ENCODE measurements at places on chromosomes 3 and 15.

- DNase-seq: no peak
Observed at GRCh38 chr15:61090386-61091288, 138.5 kb downstream of the RORA start.

DNA sequence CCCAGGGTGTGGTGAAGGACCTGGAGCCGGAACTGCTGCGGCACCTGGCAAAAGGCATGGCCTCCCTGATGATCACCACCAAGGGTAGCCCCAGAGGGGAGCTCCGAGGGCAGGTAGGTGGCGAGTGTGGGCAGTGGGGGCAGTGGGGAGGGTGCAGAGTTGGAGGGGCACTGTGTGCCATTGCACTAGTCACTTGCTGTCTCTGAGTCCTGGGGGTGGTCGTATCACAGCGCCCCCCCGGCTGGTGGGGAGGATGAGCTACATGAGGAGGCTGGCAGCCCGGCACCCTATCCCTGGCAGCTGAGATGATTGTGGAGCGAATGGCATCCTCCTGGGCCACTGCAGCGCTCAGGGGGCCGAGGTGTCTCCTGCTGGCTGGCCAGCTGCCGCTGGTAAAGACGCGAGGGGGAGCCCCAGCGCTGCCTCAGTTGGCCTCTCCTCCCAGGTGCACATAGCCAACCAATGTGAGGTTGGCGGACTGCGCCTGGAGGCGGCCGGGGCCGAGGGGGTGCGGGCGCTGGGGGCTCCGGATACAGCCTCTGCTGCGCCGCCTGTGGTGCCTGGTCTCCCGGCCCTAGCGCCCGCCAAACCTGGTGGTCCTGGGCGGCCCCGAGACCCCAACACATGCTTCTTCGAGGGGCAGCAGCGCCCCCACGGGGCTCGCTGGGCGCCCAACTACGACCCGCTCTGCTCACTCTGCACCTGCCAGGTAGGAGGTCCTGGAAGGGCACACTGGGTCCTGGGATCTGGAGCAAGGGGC lies 6.4 kb downstream of the CHRD start:
- DNase-seq: no peak

DNA sequence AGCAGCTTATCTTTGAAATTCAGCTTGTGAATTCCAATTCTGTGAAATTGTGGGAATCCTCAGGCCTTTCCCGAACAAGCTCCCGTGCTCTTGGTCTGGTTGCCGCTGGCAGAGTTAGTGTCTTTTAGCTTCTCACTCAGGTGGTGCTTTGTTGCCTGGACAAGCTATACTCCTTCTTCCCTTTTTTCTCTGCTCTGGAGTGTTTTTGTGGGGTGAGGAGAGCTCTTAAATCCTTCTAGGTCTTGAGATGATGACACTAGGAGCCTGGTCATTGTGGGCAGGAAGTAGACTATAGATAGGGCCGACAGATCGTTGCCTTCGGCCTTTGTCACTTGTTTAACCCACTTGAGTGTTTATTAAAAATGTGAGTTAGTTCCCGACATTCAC lies 93.8 kb downstream of the SLCO3A1 start:
- DNase-seq: no peak

DNA sequence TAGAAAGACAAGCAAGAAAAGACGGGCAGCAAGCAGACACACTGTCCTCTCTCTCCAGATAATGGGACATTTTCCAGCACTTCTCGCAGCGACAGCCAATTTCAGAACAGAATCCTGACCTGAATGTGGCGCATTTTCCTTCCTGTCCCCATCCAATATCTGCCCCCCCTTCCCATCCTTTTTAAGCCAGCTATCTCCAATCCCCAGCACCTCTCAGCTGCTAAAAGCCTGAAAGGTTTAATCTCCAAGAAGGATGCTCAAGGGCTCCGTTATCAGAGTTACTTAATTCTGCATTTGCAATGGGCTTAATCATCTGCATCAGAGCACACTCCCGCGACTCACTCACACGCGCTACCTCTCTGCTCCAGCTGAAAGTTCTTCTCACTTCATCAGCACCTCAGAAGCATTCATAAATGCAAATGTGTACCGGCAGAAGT lies 50.5 kb downstream of the SRGAP3 start:
- DNase-seq: no peak

- no peak for DNase-seq
Observed at GRCh38 chr15:65396283-65396964, 18.6 kb upstream of the IGDCC3 start.

GRCh38 chr15:90808517-90809235 lies 59.7 kb upstream of the FURIN start:
- DNase-seq: no peak

DNA sequence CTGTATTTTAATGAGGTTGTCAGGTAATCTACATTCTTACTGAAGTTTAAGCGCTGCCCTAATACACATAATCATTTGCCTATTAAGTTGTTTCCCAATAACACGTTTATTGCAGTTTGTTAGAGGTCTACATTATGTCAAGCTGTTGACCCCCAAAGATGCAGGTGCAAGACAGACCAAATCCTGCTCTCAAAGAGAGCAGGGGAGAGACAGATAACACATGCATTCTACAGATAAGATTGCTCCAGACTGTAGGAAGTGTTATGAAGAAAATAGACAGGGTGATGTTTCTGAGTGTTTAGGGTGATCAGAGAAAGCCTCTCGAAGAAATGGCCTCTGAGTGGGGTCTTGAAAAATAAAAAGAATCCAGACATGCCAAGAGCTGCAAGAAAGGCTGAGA lies 24.8 kb upstream of the OXTR start:
- no peak for DNase-seq

DNA sequence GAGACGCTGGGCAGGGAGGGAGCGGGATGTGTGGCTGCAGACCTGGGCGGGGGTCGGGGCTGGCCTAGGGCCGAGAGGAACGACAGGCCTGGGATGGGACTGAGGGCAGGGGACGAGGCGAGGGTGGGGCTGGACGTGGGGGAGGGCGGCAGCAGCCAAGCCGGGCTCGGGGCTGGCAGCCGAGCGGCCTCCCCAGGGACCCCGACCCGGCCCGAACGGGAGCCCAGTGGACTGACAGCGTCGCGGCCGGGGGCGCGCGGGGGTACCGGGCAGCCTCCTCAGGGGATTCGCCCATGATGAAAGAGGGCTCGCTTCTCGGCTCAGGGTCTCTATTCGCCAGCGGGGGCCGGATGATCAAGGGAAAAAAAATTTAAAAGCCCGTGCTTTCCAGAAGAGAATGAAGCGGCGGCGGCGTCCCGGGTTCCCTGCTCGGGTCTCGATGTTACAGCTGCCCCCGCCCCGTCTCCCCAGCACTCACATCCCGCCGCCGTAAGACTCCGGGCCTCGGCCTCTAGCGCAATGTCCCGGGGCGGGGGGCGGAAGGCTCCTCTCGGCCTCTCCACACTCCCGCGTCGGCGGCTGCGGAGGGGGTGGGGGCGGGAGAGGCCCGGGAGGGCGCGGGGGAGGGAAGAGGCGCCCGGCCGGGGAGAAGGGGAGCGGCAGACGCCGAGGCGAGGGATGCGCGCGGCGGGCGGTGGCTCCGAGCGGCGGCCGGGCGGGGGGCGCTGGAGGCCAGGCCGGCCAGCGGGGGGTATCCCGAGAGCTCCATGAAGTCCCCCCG lies 4.3 kb downstream of the PTH1R start:
- no peak for DNase-seq

DNA sequence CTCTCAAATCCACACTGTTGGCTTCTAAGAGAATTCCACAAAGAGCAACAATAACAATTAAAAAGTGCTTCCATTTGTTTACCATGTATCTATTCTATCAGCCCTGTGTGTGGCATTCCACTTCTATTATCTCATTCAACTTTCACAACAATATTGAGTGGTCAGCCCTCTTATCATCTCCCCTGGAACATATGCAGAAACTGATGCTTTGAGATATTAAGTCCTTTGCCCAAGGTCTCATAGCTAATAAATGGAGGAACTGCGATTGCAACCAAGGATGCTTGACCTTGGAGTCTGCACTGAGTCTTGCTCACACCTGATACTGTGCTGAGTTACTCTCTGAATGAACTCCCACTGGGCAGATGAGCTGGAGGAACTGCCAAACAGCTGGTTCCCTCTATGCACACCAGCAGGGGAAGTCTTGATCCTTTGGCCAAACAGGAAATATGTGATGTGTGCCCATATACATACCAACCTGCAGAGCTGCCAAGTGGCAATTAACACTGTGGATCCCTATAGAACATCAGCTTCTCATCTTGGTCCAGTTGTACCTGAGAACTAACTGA lies 144.7 kb upstream of the WNT5A start:
- DNase-seq: peak; percentile 46
